Fibroblast of the aortic adventitia (primary cell): ENCODE measurements at places on chromosomes 1 and 21.

- no peak for DNase-seq
Observed at GRCh38 chr1:40399984-40400704, 26.6 kb downstream of the SMAP2 start.

DNA sequence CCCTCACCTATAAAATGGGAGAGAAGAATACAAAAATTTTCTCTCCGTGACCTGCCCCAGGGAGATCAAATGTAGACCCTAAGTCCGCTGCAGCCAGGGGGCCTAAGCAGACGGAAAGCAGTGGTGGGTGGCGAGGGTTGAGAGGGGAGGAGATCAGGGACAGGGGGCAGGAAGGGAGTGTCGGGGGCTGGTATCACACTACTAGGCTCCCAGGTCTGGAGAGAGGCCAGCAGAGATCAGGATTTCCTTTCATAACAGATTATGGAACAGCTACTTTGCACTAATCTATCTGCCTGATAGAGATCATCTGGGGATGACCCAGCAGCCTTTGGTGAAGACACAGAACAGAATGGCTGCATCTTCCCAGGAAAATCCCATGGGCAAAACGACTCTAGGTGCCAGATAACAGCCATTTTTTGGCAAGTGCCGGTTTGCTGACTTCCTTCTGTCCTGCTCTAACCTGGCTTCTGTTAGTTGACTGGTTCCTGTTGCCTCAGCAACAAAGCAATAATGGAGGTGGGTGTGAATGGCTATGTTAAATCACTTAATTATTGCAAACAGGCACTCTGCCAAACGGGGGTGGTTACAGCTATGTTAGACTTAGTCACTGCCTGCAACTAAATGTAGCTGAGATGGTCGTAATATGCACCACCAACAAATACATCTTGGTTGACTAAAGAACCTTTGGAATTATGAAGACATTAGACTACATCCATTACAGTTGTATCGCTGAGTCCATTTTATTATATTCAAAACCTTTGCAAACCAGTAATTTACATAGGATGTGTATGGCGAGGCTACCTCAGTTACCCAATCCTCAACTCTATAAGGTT is 30.0 kb upstream of the EPS8L3 start:
- peak; percentile 70 for DNase-seq

DNA sequence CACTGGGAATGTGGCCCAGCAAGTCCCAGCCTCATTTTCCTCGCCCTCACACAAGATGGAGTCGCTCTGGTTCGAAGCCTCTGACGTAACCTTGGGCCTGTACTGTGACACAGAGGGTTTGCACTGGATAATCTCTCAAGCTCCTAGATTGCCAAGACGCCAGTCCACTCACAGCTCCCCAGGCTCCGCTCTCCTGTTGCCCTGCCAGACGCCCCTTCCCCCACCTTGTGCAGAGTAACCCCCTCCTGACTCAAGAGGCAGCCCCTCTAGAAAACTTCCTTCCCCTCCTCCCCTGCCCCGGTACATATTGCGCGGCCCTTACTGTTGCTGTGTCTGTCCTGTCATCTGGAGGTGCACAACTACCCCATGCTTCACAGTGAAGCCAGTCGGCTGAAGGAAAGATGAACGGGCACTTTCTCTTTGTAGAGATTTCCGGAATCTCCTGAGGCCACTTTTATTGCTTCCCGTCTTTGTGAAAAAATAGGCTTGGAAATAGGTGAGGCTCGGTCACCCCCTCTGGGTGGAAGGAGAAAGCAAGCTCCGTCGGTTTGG is 981 bp upstream of the KIAA1614 start:
- peak; percentile 56 for DNase-seq

DNA sequence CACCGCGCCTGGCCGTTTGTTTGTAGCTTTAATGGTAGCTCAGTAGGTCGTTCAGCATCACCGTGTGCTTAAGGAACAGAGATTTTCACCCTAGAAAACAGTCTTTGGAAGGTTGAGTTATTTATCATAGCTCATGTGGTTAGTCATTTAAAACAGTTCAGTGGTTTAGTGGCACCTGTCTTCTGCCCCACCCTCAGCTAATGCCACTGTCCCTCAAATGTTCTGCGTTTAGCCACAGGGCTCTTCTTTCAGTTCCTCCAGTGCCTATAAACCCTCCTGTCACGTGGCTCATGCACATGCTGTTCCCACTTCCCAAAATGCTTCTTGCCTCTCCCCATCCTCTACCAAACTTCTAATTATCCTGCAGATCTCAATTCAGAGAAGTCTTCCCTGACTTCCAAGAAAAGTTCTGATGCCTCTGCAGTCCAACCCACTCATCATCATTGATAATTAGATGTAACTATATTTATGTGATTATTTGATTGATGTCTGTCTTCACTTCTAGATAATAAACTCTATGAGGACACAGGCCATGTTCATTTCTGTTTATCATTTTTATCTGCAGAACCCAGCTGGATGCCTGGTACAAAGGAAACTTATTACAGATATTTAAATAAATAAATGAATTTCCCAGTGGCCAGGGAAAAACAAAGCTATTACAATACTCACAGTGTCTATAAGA is 14.4 kb upstream of the DIPK1A start:
- DNase-seq, result no peak

GRCh38 chr1:7493711-7494454 is 277.2 kb upstream of the VAMP3 start:
- no peak for DNase-seq

DNA sequence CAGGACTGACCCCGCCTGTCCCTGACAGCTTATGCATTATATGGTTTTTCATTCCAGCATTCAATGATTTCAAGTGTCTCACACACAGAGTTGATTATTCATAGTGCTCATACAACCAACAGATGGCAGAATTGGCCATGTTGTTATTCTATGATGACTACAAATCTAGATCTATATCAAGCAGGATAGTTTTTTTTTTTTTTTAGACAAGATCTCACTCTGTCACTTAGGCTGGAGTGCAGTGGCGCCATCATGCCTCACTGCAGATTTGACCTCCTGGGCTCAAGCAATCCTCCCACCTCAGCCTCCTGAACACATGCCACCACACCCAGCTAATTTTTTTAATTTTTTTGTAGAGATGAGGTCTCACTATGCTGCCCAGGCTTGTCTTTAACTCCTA is 40.1 kb upstream of the LRRC8D start:
- peak; percentile 59 for DNase-seq

DNA sequence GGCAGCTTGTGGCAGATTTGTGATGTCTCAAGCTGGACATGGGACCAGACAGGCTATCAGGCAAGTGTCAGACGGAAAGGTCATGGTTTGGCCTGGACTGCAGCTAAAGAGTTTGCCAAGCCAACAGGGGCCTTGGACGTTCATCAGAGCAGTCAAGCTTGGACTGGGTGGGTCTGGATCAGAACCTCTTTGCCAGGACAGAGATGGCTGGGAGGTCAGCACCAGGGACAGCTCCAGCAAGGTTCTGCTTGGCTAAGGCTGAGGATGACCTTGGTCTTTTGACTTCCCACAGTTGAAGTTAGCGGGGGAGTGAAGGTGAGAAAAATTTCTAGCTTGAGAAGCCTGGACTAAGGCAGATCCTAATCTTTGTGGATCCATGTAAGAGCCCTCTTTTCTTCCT is 68.1 kb downstream of the GRIK3 start:
- DNase-seq, result peak; percentile 2

- no peak for DNase-seq
Observed at GRCh38 chr1:78715181-78715661, 65.6 kb downstream of the IFI44 start.

- no peak for DNase-seq
Observed at GRCh38 chr21:46468108-46468774, 9.6 kb downstream of the DIP2A start.

DNA sequence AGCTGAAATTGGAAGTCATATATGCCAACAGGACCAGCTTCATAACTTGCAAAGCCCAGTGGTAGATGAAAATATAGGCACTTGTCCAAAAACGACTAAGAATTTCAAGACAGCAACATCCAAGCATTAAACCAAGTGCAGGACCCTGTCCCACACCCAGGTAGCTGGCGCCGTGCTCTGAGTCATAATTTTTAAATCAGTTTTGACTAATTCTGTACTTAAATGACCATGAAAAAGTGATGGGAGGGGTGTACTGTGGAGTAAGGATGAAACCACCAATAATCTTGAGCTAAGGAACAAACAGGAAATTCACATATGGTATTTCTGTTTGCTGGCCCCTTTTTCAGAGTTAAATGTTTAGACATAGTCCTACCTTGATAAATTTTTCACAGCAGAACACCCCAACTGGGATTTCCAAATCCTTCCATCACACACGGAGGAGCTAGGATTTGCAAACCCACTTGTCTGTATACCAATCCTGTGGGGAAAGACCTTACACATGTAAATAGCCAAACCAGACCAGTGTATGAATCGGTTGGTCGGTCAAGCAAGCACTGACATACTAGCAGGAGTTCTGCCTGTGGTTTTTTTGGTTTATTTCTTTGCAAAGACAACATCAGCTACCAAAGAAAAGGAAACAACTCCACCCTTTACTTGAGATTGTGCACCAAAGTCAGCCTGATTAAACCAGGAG is 235.7 kb upstream of the RAB4A start:
- no peak for DNase-seq

DNA sequence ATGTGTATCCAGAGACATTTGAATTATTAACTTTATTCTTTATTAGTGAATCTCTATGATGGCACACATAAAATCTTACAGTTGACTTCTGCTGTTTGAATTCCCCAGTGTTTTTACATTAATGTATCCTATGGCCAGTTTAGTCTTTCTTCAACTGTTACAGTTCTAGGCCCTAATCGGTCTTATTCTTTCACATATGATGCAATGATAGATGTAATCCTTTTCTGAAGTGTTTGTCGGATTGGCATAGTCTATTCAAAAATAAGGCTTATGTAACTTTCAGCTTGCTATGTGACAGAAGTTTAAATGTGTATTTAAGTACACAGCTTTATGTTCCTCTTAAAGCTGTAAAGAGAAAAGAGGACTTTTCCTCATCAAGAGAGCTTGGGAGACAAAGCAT is 26.4 kb upstream of the KIAA1614 start:
- no peak for DNase-seq

DNA sequence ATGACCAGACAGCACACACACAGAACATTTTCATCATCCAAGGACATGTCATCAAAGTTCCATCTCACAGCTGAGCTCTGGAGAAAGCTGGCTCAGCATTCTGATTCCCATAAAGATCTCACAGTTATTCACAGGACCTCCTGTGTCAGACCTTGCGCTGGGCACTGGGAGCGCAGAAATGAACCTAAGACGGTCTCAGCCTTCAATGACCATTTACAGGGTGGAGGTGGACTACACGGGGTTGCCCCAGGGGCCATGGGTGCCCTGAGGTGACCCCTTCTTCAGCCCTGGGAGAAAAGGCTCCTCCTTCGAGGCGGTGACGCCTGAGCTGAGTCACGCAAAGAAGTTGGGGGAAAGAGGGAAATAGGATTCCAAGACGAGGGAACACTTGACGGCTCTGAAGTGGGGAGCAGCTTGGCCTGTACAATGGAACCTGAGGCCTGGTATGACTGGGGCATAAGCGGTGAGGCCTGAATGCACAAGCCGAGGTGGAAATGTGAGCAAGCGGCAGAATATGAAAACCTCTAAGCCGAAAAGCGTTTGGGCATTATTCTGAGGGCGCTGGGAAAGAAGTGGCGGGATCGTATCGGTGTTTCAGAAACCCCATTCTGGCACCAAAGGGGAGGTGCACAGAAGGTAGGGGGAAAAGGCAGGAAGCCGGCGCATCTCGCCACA is 797 bp downstream of the CC2D1B start:
- peak; percentile 63 for DNase-seq

GRCh38 chr21:18831942-18832676 is 428.5 kb upstream of the TMPRSS15 start:
- no peak for DNase-seq
